ENCODE measurements at places on chromosomes 13 and 19. TPM values are rescaled to one million over a fixed set of nuclear protein-coding genes. Genes with fewer than 3 reads are reported as not detected.

Gene FBXO27
- 7.0 TPM for polyA plus RNA-seq

Gene ZSCAN5B
- polyA plus RNA-seq, result not detected

Gene FBXO17
- polyA plus RNA-seq, result 19.5 TPM

Gene TRMT1
- 30.8 TPM for polyA plus RNA-seq

Gene LACC1
- 6.9 TPM for polyA plus RNA-seq

DNA sequence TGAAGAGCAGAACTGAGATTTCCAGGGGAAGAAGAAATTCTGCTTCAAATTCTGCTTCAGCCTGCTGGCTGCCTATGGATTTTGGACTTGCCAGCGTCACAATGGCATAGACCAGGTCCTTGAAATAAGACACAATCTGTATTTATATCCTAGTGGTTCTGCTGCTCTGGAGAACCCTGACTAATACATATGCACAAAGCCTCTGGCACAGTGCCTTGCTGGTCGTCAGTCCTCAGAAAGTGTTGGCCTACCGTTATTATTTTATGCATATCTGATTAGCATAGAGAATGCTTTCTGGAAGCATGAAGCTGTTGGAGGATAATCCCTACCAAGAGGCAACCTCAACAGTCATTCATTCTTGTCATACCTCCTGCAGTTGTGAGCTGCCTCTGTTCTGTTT, 213.7 kb downstream of the B3GLCT start:
- DNase-seq, result no peak

- DNase-seq, result no peak
These were observed 92.1 kb downstream of the ATP11A start for GRCh38 chr13:112781881-112782361.

DNA sequence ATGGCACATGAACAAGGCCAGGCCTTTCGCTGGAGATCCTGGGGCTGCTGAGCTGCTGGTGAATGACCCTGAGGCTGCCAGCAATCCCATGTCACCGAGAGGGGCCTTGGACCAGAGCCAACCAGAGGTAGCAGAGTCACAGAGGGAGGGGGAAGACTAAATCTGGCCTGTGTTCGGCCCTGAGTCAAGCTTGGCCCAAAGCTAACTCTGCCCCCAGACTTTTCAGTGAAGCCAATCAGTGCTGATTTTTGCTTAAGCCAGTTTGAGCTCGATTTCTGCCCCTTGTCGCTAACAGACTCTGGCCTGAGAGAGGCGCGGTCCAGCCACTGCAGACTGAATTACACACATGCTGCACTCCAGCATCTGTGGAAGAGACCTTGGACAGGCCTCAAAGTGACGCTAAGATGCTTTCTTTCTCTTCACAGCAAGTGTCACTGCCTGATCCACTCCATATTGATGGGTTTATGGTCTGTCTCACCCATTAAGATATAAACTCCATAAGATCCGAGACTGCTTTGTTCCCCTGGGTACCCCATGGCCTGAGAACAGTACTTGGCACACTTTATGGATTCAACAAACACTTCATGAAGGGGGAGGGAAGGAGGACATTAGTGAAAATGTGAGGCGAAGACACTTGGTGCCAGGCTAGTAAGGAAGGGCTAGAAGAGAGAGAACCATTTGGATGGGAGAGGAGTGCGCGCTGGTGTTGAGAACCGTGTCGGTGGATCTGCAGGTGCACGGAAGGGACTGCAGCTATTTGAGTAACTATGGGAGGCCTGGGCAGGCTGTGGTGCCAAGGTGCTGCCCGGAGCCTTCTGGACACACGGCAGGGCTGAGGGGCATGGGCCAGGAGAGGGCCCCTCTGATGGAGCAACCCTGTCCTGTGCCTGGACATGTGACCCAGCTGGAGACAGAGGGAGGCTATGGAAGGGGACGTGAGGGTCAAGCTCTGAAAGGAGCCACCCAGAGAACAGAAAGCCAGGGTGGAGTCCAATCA, 17.6 kb downstream of the RANBP3 start:
- DNase-seq, result no peak

- no peak for DNase-seq
These were observed 2.7 kb downstream of the B3GNT3 start for GRCh38 chr19:17797424-17798201.

- DNase-seq, result no peak
These were observed 66.1 kb downstream of the MBD3L2B start for GRCh38 chr19:6955082-6955481.

DNA sequence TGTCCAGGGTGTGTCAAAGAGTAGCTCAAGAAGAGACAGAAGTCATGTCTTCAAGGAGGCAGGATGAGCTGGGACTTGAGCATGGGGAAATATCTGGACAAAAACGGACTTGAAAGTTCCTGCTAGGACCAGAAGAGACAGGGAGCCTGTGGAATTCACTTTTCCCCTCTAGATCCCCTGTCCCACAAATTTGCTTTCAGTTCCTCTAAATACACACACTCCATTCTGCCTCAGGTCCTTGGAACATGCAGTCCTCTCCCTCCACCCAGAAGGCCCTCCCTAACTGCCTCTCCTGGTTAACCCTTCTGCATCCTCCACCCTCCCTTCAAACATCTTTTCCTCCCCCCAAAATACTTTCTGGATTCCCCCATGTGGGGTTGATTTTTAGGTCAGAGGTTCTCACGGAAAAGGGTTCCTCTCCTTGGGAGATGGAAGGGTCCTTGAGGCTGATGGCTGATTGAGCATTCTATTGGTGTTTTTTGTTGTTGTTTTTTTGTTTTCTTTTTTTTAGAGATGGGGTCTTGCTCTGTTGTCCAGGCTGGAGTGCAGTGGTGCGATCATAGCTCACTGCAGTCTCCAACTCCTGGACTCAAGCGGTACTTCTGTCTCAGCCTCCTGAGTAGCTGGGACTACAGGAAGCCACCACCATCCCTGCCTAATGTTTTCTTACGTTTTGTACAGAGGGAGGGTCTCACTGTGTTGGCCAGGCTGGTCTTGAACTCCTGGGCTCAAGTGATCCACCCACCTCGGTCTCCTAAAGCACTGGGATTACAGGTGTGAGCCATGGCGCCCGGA, 6.9 kb upstream of the RETN start:
- DNase-seq, result no peak

- DNase-seq, result no peak
These were observed 215.9 kb upstream of the SOX21 start for GRCh38 chr13:94928127-94928775.

DNA sequence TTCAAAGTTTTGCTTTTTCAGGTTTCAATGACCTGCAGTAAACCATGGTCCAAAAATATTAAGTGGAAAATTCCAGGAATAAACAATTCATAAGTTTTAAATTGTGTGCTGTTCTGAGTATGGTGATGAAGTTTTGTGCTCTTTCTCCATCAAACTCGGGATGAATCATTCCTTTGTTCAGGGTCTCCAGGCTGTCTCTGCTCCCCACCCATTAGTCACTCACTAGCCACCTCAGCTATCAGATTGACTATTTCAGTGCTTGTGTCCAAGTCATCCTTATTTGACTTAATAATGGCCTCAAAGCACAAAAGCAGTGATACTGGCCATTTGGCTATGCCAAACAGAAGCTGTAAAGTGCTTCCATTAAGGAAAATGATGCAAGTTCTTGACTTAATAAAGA, 1140.4 kb downstream of the EFNB2 start:
- no peak for DNase-seq

DNA sequence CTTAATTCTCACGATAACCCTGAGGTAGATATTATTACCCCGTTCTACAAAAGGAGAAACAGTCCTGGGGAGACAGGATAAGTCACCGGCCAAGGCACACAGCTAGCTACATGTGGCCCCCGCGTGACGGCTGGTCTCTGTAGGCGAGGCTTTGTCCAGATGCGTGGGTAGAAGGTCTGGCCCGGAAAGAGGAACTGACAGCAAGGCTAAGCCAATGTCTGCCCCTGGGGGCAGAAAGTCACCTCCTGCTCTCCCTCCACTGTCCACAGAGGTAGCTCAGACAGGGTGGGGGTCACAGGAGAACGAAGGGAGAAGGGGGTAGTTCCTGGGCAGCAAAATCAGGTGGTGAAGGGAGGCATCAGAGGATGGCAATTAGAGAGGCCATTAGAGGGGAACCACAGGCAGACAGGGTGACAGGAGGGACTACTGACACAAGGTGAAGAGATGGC, 1.8 kb downstream of the APOC4 start:
- no peak for DNase-seq

DNA sequence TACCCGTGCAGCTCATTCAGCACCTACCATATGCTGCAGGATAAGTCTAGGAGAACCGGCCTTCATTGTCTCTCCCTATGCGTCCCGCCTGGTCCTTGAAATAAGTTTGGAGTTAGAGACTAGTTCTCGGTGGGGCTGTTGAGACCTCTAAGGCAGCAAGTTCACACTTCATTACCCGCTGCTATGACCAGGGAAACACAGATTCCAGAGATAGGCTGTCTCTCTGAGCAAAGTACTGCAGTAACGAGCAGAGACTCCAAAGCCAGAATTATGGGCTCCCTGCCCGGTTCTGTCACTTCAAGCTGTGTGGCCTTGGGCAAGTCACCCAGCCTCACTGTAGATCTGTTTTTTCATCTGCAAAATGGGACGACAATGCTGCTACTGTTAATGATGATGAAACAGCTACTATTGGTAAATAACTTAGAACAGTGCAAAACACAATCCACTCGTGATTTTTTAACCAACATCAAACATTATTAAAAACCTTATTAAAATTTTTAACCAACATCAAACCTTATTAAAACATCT, 184.1 kb downstream of the USP12 start:
- DNase-seq, result no peak

GRCh38 chr13:41130356-41130755, 2.2 kb downstream of the KBTBD6 start:
- DNase-seq, result no peak

- DNase-seq, result no peak
These were observed 40.8 kb upstream of the TPP2 start for GRCh38 chr13:102555914-102556553.

DNA sequence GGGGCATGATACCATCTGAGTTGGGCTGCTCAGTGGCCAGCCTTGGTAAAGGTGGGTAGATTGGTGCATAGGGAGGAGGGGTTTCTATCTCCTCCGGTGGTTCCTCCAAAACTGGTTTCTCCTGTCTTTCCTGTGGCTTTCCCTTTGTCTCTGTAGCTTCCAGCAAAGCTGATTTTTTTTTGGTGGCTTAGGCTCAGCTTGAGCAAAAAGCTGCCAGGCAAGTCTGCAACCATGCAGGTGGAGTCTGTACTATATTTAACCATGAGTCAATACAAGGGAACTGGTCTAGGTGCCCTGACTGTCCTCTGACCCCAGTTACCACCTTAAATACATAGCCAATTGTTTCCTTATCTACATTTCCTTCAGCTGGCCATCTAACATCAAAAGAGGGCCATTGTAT, 64.0 kb upstream of the ZNF681 start:
- DNase-seq, result no peak

- DNase-seq, result no peak
These were observed 383.1 kb upstream of the GPC6 start for GRCh38 chr13:92843549-92843948.

GRCh38 chr19:47503826-47504150, 11.1 kb downstream of the NAPA start:
- DNase-seq, result no peak

GRCh38 chr19:53883231-53883661, 1.2 kb downstream of the PRKCG start:
- DNase-seq, result no peak

DNA sequence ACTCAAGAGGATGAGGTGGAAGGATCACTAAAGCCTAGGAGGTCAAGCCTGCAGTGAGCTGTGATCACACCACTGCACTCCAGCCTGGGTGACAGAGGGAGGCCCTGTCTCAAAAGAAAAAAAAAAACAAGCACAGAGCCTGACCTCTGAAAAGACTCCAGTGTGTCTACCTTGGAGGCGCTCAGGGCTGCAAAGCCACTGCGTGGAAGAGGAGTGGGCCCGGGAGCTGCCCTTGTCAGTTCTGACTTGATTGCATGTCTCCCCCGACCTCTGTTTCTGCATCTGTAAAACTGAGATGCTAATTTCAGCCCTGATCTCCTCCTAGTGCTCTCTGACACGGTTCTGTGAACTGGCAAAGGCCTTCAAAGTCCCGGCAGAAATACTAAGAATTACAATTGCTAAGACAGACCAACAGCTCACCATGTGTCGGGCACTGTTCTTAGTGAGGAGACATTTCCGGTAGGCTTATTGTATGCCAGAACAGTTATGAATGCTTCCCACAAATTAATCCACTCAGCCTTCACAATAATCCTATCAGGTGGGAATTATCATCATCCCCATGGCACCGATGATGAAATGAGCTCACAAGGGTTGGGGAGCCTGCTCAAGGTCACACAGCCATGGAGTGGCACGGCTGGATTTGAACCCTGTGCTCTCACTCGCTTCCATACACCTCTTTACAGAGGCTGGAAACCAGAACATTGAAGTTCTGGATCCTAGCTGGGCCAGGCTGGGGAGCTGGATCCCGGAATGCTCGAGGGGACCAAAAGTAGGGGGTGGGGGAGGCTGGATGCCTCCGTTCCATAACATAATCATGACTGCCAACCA, 3.5 kb downstream of the AKT2 start:
- DNase-seq, result no peak

- DNase-seq, result no peak
These were observed 86.5 kb upstream of the ABCC4 start for GRCh38 chr13:95387733-95388207.

DNA sequence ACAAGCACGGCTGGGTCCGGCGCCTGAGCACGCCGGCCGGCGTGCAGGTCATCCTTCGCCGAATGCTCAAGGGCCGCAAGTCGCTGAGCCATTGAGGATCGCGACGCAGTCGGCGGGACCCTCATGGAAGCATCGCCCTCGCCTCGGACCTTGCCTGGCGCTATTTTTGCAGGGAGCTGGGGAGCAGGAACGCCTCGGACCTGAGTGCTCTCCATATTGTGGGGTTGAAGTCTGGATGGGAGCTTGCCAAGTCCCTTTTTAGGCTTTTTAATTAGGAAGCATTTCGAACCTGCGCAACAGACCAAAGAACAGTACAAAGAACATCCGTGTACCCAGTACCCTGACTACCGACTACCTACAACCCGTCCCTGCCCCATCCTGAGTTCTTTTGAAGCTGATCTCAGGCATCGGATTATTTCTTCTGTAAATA, 628 bp downstream of the MRPL34 start:
- DNase-seq, result no peak

DNA sequence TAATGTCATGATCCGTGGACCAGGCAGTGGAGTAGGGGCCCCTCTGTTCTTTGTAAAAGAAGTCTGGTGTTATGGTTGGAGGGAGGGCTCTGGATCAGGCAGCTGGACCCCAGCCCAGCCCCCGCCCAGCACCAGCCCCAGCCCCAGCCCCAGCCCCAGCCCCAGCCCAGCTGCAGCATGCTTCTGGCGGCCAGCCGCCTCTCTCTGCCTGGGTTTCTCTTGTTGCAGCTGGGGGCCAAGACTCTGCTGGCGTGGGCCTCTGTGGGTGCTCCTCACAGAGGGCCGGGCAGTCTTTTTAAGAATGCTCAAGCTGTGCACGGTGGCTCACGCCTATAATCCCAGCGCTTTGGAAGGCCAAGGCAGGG, 17.9 kb downstream of the DOT1L start:
- no peak for DNase-seq
